ENCODE measurements at places on chromosomes 3 and 15.

DNA sequence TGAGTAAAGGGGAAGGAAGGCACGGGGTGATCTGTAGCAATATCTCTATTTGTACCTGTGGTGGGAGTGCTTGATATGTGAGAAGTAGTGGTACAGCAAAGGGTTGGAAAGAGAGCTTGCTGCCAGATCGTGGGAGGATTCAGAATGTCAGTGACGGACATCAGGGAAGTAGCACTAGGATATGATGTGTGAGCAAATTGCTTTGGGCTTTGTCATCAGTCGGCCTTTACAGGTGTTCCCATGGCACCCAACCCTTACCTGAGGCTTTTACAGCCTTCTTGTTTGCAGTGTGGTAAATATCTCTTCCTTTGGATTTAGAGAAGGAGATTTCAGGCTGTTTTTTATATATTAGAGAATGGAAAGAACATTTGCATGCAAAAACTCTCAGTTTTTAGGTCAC, 29.8 kb downstream of the IL1RAP start:
- no peak for DNase-seq

DNA sequence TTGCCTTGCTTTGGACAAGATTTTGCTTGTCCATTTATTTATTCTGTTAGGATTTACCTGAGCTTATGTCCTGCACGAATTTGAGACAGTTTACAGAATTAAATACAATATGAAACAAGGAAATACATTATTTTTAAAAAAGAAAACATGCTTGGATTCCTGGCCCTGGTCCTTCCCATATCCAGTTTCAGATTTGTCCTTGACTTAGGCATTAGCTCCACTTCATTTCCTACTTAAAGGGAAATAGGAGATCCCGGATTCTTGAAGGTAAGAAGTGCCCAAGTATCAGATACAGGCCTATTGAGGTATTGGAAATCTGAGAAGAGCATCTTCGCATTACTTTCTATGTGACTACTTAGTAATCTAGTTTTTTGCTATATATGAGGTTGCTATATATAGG, 672.0 kb downstream of the SI start:
- DNase-seq = no peak

- no peak for DNase-seq
Observed at GRCh38 chr15:73388256-73388781, 19.6 kb upstream of the HCN4 start.

GRCh38 chr15:40936709-40937666, 7.8 kb downstream of the DLL4 start:
- DNase-seq = no peak
